ENCODE measurements at places on chromosomes 16 and 17. TPM values are rescaled to one million over a fixed set of nuclear protein-coding genes. Genes with fewer than 3 reads are reported as not detected.

The CLEC10A gene
- total RNA-seq: not detected

The POLR2C gene
- total RNA-seq: 92.6 TPM

GRCh38 chr16:54462151-54462651 is 175.6 kb upstream of the IRX3 start:
- DNase-seq: no peak

- DNase-seq: no peak
Observed at GRCh38 chr16:51994597-51994996, 552.3 kb downstream of the TOX3 start.

DNA sequence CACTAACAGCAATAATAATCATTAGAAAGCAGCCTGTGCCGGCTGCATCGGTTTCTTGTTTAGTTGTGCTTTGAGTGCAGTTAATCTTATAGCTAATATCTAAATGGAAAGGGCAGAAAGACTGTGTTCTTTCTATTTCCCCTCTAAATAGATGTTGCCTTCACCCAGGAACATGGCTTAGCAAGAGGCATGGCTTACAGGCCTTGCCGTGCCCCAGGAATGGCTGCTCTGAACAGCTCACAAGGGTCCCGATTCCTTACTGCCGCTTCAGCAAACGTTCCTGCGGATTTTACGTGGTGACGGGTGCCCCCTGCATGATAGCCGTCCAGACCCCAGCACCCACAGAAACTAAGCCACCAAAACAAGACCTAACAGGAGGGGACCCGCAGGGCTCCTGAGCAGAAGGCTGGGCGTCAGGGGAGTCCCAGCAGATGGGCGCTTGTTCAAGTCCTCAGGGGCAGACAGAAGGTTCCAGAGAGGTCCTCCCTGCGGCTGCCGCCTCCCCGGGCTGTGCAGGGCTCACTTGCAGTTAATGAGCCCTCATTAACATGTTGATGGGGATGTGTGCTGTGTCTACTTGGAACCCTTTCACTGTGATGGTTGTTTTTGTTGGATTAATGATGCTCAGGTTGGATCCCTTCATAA is 52.5 kb upstream of the ENPP7 start:
- DNase-seq: no peak

- DNase-seq: no peak
Observed at GRCh38 chr17:50681263-50682200, 26.2 kb downstream of the ANKRD40 start.

DNA sequence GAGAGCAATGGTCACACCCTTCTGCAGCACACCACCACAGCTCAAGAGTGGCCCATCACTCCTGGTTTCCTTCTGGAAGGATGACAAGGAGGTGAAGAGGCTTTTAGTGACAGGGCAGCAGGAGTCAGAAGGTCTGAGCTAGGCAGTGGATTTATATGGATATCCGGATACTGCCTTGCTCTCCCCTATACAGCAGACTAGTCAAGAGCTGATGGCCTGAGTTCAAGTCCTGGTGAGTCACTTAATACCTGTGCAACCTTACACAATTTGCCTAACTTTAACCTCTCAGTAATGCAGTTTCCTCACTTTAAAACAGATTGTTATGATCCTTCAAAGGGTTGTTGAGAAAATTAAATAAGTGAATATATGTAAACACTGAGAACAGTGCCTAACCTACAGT is 22.9 kb downstream of the MYO18A start:
- DNase-seq: no peak

The COX11 gene
- 69.9 TPM for total RNA-seq

The NFAT5 gene
- total RNA-seq: 27.8 TPM

- DNase-seq: no peak
Observed at GRCh38 chr16:15782573-15783365, 74.1 kb downstream of the MYH11 start.

The CSH1 gene
- not detected for total RNA-seq

- DNase-seq: no peak
Observed at GRCh38 chr17:81566461-81567126, 14.4 kb upstream of the FAAP100 start.

The TEX19 gene
- total RNA-seq: not detected

DNA sequence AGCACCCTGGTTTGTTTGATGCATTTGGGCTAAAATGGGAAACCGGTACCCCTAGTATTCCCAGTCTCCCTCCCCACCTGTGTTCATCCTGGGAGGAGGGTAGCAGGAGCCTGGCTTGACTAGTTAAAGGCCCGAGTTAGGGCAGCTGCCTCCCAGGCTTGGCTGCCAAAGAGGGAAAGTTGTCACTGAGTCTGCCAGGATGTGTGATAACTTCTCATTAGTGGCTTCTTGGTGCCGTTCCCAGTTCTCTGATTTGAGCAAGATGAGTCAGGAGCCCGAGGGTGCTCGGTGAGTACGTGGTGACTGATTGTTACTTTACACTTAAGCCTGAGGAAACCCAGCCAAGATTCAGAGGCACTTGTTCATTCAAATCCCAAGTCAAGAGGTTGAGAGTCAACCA is 2.5 kb downstream of the KRT32 start:
- DNase-seq: no peak

GRCh38 chr16:57630931-57631845 is 2.8 kb downstream of the ADGRG1 start:
- DNase-seq: no peak

GRCh38 chr16:24969071-24969470 is 46.1 kb downstream of the ARHGAP17 start:
- no peak for DNase-seq

The GUCY2D gene
- total RNA-seq: not detected

- peak; percentile 27 for DNase-seq
Observed at GRCh38 chr17:39861235-39861634, 2.9 kb downstream of the IKZF3 start.

GRCh38 chr17:76930107-76930506 is 61.9 kb downstream of the MGAT5B start:
- DNase-seq: no peak

- no peak for DNase-seq
Observed at GRCh38 chr17:8887834-8888703, 20.6 kb upstream of the PIK3R6 start.

GRCh38 chr17:31067691-31068184 is 27.0 kb upstream of the NF1 start:
- DNase-seq: no peak
